Fibroblast of skin of abdomen (primary cell): ENCODE measurements at places on chromosomes 5 and 9.
A peak's percentile ranks its signal among the peaks of the same experiment; 100 is the strongest.

GRCh38 chr9:93278144-93278543 is 94.2 kb downstream of the WNK2 start:
- no peak for DNase-seq

- DNase-seq: no peak
These were observed 72.6 kb downstream of the RGS3 start for GRCh38 chr9:113536166-113536482.

- DNase-seq: no peak
These were observed 207.1 kb downstream of the ICE1 start for GRCh38 chr5:5629607-5629978.

DNA sequence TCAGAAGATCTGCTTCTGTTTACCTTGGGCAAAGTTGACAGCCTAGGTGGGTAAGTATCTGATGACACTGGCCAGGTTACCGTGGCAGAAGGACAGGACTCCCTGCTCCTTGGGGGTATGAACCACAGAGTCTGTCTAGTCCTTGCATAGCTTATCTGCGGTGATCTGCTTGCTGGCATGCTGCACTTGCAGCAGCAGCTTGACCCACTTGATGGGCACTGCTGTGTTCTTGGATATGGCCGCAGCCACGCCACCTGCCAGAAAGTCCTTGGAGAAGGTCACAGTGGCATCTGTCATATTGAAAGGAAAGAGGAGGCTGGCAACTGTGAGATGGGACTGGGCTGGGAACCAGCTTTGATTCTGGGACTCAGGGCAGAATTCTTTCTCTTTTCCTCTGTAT is 35.9 kb upstream of the POC5 start:
- no peak for DNase-seq

GRCh38 chr9:134055981-134056461 is 11.8 kb downstream of the BRD3 start:
- peak; percentile 16 for DNase-seq

DNA sequence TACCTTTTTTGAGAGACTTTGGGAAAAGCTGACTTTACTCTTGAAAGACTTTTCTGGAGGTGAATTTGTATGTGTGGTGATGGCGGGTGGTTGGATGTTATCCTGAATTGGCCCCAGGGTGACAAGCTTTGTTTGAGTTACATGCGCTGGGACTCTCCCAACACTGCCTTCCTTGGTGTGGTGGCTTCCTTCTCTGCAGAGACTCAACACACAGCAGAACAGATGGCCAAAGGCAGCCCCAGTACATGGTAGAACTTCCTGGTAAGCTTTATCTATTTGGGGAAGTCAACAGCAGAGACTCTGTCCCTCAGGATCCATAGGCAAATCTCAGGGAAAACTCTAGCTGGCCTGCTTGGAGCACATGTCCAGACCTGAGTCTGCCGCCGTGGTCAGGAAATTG is 18.1 kb downstream of the C1QTNF2 start:
- no peak for DNase-seq

DNA sequence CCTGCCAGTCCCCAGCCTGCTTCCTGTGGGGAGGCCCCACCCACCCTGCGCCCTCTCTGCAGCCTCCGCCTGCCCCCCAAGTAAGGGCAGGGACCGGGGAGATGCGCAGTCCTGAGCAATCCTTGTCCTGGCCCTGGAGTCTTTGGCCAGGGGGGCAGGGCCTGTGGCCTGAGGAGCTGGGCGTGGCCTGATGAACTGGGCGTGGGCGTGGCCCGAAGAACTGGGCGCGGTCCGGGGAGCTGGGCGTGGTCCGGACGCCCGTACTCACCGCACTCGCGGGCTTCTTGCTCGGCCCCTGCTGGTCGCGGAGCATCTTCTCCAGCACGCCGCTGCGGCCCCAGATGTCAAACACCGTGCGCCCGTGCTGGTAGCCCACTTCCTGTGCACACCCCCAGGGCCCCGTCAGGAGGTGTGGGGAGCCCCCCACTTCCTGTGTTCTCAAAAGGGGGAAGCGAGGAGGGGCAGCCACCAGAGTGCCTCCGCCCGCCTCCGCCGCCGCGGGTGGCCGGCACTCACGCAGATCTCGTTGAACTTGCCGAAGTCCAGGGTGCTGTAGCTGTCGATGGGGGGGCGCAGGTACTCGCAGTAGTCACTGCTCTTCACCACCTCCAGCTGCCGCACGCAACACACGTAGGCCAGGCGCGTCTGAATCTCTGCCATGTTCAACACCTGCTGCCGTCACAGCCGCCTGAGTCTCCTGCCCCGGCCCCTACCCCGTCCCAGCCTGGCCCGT is 2.7 kb upstream of the NSMF start:
- no peak for DNase-seq

GRCh38 chr9:129139233-129139992 is 28.2 kb downstream of the PTPA start:
- peak; percentile 85 for DNase-seq

DNA sequence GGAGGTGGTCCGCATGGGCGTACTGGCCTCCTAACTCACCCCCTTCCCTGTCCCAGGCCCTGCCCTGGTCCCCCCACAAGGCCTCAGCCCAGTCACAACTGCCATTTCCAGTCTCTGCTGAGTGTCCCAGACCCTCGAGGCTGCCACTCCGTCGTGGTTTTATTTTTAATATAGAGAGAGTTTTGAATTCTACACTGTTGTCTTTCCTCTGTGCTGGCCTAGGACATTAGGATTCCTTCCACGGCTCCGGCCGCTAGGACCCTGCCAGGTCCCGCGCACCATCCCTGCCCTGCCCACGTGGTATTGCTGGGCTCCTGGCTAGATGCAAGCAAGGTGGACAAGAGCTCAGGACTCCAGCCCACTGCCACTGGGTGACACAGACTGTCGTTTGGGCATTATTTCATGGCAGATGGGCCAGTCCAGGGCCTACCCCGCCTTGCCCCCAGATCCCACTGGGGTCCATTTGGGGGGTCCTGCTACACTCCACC is 53.3 kb downstream of the SAR1B start:
- DNase-seq: no peak

- no peak for DNase-seq
These were observed 103.4 kb downstream of the PIP5K1B start for GRCh38 chr9:68808338-68808890.

DNA sequence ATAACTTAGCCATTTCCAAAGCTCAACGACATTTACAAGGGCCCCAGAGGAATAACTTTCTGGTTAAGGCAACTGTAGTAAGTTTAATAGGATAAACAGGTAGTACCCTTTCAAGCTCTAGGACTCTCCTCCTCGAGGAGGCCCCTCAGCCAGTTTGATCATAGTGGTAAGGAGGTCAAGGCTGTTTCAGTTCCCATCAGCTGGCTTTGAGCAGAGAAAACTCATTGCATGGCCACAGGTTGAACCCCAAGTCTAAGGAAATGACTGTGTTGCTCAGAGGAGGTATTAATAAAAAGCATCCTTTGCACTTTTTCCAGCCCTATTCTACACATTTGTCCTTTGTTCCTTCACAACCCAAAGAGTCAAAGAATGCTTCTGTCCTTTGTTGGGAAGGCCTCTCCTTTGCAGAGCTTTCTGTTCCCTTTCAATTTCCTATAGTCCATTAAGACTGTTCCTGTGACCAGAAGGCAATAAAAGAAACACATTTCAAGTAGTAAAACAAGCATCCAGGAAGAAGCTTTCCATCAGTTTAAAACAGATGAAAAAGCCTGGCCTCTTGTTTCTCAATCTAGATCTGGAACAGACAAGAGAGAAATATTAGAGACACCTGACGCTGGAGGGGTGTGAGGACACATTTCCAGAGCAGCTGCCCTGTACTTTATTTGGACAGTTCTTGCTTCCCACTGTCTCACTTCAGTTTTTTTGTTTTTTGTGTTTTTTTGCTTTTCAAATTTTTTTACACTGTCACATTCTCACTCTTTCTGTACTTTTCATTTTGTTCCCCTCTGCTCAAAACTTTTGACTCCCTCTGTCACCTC is 54.1 kb downstream of the PRRC1 start:
- no peak for DNase-seq

GRCh38 chr5:147957901-147958300 is 51.6 kb upstream of the C5orf46 start:
- DNase-seq: no peak

DNA sequence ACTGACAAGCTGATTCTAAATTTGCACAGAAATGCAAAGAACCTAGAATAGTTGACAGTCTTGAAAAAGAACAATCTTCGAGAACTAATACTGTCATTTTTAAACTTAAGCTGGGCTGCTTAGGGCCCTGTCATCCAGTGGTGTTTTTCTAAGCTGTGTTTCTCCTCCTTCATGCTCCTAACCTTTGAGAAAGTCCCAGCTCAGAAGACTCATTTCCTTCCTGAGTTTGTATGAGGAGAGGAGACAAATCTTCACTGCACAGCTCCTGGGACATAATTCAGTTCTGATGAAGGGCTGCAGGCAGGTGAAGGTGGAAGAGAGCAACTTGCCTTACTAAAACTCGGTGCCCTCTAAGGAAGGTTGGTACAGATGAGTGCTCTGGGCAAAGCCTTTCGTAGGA is 109.5 kb upstream of the ANKRD55 start:
- no peak for DNase-seq

DNA sequence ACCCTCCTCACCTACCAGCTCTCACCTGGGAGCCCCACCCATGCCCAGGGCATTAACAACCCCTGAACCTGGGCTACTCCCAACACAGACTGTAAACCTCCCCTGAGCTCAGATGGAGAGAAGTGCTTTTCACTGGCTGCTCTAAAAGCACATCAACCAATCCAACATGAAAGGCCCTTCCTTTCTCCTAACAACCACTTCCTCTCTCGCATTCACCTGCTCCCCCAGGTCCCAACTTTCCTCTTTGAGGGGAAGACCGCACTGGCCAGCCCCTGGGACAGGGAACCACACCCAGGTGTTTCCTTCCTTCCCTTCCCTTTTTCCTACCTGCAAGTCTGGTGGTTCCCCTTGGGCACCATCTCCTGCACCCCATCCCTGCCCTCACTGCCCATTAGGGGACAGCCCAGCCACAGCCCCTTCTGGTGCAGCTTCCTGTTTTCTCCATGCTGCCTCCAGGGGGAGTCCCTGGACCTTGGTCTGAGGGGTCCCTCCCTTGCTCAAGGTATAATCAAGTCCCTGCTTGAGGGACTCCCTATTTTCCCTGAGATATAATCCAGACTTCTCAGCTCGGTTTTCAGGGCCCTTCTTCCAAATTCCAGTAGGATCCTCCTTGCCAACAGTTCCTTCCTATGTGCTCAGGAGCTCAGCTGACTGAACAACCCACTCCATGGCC is 30.5 kb upstream of the DAB2IP start:
- peak; percentile 30 for DNase-seq

DNA sequence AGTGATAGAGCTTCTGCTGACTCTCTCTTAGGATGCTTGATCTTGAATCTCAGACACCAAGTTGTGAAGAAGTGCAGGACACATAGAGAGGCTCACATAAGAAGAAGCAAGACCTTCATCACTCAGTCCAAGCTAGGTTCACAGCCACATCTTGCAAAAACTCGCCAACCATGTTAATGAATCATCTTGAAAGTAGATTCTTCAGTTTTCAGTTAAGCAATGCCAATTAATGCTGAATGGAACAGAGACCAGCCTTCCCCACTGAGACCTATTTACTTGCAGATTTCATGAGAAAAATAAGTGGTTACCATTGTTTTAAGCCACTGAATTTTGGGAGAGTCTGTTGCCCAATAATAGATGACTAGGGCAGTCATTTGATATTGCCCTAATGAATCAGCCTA is 217.7 kb upstream of the EDIL3 start:
- no peak for DNase-seq

- no peak for DNase-seq
These were observed 28.5 kb downstream of the KCNV2 start for GRCh38 chr9:2745560-2746380.

- DNase-seq: no peak
These were observed 291.3 kb downstream of the FBXL7 start for GRCh38 chr5:15791274-15791673.

DNA sequence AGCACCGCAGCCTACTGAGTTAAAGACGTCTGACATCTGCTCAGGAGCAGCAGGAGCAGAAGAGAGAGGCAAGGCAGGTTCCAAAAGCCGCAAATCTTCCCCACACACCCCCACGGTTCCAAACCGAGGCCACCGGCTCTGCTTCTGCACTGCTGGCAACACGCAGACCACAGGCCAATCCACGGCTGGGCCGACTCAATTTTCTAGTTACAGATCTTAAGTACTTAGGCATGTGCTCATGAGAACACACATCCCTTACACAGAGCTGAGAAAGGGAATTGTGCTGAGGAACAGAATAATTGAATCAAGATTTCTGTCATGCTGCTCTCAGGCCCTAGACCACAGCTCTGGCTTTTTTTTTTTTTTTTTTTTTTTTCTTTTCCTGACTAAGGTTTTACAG is 32.6 kb downstream of the PAX5 start:
- DNase-seq: peak; percentile 26
